ENCODE measurements at places on chromosomes 5 and 9. TPM values are rescaled to one million over a fixed set of nuclear protein-coding genes. Genes with fewer than 3 reads are reported as not detected.

DNA sequence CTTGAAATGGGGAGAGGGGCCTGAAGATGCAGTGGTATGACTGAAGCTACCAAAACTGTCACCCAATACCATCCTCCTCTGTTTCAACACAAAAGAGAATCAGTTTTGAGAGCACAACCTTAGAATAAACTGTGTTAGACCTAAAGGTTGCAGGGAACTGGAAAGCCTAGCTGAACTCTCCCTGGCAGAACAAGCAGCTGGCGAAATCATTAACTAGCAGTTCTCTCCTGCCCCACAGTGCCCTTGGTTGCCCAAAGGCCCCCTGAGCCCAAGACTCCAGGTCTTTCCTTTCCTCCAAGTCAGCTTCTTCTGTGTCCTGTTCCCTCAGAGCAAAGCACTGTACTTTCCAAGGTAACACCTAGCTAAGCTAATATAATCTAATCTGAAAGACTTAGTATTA, 135.4 kb upstream of the SLC30A5 start:
- no peak for DNase-seq

The NMUR2 gene
- total RNA-seq, result not detected

DNA sequence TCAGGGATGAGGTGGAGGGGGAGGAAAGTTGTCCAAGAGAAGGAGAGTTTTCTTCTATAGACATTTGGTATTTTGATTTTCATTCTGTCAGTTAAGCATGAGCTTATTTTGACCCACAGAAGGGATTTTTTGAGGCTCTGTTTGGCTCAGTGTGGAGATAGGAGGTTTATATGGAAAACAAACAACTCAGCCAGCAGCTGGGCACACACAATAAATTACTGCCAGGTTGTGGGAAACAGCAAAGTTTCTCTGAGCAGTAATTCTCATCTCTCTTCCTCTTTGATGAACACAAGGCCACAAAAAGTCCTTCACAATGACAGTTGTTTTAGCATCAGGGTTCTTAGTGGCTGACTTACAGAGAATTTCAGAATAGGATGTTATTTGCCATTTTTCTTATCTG, 486.1 kb downstream of the KDM4C start:
- no peak for DNase-seq

DNA sequence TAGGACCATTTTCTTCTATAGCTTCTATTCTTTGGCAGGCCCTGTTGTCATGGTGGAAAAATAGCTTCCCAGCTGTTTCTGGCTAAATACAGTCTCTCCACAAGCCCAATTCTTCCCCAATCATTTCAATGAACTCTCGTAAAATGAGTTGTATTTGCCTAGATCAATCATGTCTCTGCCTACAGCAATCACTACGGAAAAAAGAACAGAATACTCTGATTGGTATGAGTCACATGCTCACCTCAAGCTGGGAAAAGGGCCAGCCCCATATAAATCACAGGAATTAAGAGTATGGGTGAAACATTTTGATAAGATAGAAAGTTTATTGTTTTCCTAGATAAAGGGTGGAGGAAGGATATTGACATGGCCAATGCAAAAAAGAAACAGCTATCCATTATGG, 711.4 kb downstream of the EFNA5 start:
- no peak for DNase-seq

The MTRR gene
- total RNA-seq, result 38.9 TPM

The LEAP2 gene
- 0.43 TPM for total RNA-seq
